Heart left ventricle (tissue), 16 donors: ENCODE measurements at places on chromosomes 1 and 21. TPM values are rescaled to one million over a fixed set of nuclear protein-coding genes. Genes with fewer than 3 reads are reported as not detected.

The HSF2BP gene
- not detected for total RNA-seq

- DNase-seq, result no peak
Observed at GRCh38 chr21:31110430-31110829, 72.2 kb upstream of the KRTAP19-8 start.

- no peak for DNase-seq
Observed at GRCh38 chr1:190193508-190194115, 284.1 kb downstream of the BRINP3 start.

DNA sequence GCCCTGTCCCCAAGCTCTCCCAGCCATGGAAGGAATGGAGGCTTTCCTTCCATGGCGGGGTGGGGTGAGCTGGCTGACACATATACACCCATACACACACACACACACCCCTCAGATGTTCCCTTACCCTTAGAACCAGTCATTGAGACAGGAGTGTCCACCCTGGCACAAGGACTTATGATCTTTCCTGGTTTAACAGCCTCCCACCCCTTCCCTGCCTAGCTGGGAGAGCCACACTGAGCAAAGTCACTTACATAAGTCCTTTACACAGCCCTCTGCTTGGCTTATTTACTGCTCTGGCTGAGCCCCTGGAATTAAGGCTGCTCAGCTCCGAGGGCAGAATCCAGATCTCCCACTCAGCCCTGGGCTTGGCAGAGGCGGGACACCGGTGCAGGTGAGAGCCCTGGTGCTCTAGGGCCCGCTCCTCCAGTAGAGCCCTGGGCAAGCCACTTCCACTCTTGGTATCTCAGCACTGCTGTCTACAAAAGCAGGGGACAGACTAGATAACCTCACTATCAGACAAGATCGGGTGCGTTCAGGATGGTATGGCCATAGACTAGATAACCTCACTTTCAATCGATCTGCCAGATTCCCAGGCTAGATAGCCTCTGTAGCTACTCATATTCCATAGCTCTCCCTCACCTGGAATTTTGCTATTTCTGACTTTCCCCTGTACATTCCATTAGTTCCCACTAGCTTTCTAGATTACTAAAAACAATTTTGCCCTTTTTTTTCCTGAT, 16.7 kb downstream of the SLC6A9 start:
- DNase-seq, result no peak

DNA sequence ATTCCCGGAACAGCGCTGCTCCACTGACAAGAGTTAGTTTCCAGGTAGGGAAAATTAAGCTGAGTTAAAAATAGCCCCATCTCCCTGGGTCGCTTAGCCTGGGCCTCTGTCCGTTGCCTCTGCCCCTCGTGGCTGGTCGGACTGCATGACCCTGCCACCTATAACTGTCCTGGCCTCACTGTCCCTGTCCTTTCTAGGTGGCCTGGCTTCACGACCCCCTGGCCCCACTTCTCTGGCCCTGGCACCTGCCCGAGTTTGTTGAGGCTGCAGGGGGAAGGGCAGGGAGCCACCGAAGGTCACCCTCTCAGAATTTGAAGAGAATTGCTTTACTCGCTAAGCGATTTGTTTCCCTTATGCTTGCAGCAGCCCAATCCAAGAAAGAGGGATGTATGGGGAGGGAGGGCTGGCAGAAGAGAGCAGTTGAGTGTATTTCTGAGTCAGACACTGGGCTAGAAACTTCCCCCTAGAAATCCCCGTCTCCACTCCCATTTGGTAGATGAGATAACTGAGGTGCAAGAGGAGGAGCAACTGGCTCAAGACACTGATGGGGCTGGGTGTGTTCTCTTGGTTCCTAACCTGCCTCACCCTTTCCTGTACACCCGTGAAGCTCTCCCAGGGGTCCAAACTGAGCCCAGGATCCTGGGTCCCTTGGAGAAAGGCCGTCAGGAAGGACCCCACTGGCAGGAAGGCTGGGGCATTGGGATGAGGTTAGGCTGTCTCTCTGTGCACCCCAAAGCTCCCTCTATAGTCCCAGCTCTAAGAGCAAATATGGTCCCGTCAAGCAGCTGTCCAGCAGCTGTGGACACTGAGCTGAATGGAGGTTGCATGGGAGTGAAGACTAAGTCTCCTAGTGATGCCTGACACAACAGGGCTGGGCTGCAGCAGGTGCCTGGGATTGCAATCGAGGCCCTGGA, 2.9 kb upstream of the EDN2 start:
- no peak for DNase-seq

DNA sequence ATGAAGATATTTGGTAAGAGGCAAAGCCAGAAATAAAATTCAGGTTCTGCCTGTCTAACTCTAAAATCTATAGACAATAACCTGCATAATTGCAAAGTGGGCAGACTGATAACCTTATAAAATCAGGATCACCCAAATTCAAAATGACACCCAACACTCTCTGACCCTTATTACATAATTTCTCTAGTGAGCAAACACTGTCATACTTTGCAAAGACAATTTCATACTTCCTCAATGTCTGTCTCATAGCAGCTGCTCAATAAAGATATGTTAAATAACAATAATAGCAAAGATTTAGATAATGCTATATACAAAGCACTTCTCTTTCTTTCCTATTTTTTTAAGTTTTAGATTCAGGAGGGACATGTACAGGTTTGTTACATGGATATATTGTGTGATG, 118.5 kb downstream of the UCHL5 start:
- DNase-seq, result no peak

DNA sequence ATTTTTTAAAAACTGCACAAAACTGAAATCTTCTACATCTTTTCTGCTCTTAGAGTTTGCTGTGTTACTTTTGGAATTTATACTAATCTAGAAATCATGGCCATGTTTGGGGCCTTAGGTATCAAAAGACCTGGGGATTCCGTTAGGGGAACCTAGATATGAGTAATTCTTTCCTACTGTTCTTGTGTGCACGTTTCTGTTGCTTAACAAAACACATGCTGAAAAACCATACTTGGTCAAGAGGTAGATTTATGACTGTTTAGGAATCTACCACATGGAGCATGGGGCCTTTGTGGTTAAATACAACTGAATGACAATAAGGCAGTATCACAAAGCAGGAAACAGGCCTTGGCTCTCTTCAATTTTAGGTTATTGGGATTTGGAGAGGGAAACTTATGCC, 291.9 kb upstream of the USP25 start:
- no peak for DNase-seq
